ENCODE measurements at places on chromosomes 1 and 21. TPM values are rescaled to one million over a fixed set of nuclear protein-coding genes. Genes with fewer than 3 reads are reported as not detected.

The PDZK1 gene
- 123 TPM for polyA plus RNA-seq

The SNX27 gene
- polyA plus RNA-seq = 29.6 TPM

DNA sequence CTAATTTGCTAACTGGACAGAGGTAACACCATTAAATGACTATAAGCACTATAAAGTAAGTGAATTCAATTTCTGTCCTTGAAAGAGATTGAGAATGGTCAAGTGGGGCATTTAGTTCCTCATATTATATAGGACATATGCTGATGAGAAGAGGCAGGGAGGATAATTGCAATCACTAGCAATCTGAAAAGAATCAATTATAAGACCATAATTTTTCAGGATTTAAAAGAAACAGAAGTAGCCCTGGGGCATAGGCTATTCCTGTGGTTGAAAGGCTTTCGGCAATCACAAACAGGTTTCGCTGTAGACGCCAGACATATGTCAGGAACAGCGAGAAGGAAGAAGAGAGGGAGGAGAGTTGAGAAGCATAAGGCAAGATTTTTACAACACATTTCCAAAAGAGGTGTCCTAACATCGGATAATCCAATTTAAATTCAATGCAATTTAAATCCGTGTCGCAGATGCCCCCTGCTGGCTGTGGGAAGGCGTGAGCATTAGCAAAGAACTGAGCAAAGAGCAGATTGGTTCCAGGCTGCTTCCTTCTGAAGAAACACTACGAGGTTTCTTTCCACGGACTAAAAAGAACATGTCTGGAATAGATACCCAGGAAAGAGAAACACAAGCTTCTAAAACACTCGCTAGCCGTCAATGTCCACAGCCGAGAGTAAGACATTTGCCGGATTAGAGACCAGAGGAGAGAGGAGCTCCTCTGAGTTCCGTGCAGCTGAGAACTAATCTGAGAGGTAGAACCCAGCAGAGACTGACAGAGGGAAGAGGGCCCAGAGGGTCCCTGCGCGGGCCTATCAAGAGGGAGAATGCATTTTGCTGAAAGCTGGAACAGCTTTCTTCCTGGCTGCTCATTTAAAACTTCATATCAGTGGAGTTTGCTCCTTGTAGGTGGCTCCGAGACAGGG is 27.9 kb downstream of the RGS5 start:
- DNase-seq = no peak

- DNase-seq = no peak
Measured at GRCh38 chr21:15134701-15135470, 70.1 kb upstream of the NRIP1 start.

DNA sequence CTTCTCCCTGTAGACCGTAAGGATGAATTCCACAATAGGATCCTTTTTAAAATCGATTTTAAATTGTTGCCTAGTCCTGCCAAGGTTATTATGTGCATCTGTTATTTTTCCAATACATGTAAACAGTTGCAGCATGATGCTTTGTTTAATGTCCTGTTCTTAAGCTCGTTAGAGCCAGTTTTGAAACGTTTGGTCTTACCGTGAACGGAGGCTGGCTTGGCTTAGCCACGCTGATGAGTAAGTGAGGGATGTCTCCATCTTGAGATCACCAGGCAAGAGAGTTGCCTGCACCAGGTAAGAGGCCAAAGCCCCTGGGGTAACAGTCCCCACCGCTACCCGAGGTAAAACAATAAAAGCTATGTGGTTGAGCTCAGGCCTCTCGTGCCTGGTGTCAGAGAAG is 17.3 kb downstream of the CSTB start:
- DNase-seq = no peak

DNA sequence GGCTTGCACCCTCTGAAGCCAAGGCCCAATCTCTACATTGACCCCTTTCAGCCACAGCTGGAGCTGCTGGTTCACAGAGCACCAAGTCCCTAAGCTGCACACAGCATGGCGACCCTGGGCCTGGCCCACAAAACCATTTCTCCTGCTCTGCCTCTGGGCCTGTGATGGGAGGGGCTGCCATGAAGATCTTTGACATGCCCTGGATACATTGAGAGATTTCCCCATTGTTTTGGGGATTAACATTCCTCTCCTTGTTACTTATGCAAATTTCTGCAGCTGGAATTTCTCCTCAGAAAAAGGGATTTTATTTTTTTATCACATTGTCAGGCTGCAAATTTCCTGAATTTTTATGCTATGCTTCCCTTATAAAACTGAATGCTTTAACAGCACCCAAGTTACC is 235.8 kb downstream of the COL11A1 start:
- DNase-seq = no peak

DNA sequence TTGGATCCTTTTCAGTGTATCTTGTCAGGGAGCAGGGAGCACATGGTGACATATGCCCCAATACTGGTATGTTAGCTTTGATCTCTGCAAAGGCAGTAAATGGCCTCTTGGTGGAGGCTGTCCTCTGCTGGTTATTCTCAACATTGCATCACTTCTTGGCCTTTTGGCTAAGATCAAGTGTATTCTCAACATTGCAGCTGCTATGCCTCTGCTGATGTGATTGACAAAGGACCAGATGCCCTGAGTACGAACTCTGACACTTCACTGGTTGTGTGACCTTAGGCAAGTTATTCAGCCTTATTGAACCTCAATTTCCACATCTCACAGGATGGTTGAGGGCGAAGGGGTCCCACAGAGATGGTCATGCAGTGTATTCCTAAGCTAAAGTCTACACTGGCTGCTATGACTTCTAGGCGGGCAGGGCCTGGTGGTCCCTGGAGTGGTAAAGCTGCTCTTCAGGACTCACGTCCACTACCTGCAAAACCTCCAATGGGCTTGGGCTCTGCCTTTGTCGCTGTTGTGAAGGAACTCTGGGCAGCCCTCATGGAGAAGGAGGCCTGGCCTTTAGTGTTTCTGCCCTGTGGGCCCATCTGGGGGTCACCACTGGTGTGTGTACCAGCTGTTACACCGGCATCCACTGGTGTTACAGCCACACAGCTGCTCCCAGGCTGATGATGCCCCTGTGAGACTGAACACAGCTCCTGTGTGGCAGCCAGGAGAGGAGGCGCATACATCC is 64.8 kb downstream of the DNTTIP2 start:
- no peak for DNase-seq

All from left renal cortex interstitium (tissue), 4 donors.